ENCODE measurements at places on chromosomes 11 and 22.

DNA sequence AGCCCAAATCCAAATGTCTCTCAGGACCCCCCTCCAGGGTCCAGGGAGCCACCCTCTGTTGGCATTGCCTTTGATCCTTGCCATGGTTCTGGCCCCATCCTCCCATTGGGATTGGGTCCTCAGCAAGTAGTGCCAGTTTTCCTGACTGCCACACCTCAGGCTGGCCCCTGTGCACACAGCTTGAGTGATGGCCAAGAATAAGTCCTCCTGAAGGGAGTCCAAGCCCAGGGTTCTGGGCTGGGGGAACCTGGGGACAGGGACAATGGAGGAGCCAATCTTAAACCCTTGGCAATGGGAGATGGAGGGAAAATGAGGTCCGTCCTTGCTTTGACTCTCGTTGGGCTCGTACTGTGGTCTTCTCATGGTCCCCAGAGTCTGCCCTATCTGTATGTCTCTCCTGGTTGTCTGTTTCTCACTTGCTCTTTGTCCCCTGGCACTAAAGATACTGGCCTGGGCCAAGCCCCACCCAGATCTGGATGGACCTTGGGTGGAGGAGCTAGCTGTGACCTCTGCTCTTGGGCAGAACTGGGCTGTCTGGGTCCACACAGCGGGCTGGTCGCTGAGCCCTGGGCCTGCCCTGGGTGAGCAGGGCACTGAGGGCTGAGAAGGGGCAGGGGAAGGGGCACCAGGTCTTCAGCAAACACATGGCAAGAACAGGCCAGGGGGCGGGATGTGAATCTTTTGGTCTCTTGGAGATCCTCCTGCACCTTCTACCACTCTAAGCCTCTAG, 2.9 kb downstream of the SOX10 start:
- DNase-seq: no peak

DNA sequence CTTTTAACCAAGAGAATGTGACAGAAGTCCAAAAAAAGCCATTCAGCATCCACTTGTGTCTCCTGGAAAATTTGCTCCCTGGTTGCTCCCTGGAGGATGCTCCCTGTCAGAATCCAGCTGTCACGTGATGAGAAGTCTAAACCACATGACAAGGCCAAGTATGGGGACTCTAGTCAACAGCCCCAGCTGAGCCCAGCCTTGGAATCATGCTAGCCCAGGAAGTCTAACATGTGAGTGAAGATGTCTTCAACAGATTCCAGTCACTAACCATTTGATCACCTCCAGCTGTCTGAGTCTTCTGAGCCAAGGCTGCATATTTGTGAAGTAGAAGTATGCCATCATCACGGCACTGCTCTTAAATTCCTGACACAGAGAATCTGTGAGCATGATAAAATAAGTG, 4.2 kb downstream of the OR56B4 start:
- DNase-seq: no peak

- DNase-seq: no peak
Measured at GRCh38 chr22:29765905-29766631, 739 bp downstream of the ZMAT5 start.

GRCh38 chr11:134069426-134070341, 812 bp downstream of the JAM3 start:
- DNase-seq: no peak

DNA sequence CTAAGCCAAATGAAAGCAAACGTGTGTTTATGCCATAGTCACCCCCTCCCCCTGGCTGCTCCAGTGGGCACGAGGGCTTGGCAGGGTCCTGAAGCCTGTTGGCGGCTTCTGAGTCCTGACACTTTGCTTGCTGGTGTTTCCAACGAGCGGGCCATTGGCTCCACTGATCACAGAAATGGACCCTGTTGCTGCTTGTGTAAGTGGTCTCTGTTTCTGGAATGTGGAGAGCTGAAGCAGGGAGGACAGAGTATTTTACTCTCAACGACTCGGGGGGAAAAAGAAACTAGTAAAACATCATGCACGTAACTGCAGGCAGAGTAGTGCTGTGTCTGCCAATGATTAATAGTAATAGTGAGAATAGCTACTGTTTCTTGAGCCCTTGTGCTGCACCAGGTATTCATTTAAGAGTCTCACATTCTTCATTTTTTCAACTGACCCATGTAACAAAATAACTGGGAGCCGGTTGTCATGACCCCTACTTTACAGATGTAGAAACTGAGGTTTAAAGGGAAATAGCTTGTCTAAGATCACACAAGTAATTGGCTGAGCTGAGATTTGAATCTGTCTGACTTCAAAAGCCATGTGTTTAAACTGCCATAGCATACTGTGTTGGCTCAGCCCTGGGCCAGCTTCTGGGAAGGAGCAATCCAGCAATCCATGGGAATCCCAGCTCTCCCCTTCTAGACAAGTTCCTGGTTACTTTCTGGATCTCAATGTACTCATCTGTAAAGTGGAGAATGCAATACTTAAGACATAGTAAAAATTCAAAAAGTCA, 526.7 kb downstream of the INSC start:
- no peak for DNase-seq

- DNase-seq: no peak
Measured at GRCh38 chr11:72127923-72128322, 7.6 kb upstream of the FOLR3 start.

- no peak for DNase-seq
Measured at GRCh38 chr11:63872800-63873197, 33.9 kb downstream of the MARK2 start.

DNA sequence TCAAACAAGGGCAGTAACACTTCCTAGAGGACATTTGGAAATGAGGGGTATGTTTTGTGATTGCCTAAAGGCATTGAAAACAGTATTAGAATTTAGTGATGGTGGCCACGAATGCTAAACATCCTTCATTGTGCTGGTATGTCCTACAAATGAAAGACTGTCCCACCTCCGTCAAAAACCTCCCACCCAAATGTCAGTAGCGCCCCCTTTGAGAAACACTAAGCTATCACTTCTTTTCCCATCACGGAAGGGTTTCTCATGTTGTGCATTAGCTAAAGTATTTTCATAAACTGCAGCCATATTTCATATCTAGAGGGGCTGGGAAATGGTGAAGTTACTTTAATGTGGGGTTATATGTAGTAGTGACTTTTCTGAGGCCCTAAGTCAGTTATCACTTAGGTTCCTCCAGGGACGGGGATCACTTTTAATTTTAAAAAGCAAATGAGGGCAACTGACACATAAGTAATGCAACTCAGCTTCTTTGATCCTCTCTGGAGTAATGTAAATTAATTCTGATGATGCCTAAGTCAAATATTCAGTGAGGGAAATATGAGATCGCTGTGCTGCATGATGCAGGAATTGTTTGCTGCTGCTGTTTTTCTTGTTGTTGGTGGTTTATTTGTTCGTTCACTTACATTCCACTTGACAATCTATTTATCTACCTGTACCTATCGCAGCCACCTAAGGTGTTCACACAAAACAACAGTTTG, 1403.4 kb upstream of the TENM4 start:
- no peak for DNase-seq

DNA sequence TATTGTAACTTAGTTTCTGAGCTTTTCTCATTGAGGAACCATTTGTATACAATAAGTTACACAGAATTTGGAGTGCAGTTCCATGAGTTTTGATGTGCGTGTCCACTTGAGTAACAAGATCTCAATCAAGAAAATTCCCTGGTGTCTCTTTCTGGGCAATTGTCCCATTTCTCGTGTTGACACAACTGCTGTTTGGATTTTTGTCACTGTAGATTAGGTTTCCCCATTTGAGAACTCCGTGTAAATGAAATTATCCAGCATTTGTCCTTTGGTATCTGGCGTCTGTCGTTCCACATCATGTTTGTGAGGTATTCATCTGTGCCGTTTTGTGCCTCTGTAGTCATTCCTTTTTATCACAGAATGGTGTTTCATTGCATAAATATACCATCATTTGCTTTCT, 547.0 kb downstream of the TBC1D22A start:
- no peak for DNase-seq

GRCh38 chr11:76740772-76741171, 42.4 kb upstream of the TSKU start:
- no peak for DNase-seq

- peak; percentile 95 for DNase-seq
Measured at GRCh38 chr11:68839054-68839865, 2.5 kb downstream of the CPT1A start.

DNA sequence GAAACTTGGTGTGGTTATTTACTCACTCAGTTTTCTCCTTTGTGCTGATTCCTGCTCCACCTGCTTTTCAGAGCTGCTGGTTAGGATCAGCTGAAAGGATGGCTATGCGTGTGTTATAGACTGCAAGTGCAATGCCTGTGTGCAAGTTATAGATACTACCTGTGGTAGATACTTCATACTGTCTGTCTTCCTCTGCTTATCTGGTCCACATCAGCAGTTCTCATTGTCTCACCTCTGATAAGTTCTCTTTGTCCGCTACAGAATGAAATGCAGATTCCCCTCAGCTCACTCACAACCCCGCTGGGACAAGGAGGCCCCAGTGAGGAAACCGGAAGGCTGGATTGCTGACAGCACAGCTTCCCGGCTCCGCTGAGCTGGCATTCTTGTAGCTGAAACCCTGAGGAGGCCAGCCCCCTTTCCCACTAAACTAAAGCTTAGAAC, 37.5 kb upstream of the LYVE1 start:
- no peak for DNase-seq

DNA sequence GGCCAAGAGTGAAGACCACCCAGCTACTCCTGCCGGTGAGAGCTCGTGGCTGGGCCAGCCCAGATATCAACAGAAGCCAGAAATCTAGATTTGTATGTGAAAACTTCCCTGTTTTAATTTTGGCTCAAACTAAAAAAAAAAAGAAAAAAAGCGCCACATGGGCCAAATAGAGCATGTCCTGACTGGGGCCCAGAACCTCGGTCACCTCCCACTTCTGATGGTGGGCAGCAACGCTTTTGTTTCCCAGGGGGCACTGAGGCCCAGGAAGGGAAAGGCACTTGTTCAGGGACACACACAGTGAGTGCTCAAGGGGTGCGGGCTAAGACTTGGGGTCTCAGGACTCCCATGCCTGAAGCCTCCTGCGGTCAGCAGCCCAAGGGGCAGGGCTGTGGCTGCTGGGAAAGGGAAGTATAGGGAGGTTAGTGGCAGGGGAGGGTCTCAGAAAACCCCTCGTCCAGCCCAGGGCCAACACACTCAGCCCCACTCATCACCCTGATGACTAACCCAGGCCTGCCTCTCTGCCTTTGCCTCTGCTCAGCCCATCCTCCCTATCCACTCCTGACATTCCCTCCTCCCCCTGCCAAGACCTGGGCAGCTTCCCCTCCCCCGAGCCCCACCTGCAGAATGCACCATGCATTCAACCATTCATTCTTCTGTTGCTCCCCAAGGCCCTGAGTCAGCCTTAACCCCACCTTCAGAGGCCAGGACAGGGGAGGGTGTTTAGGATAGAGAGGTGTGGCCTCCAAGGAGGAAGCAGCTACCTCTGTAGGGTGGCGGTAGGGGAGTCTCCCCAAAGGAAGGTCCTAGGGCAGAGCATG, 30.0 kb upstream of the TCF20 start:
- no peak for DNase-seq

- no peak for DNase-seq
Measured at GRCh38 chr11:132866783-132867545, 665.3 kb downstream of the OPCML start.

DNA sequence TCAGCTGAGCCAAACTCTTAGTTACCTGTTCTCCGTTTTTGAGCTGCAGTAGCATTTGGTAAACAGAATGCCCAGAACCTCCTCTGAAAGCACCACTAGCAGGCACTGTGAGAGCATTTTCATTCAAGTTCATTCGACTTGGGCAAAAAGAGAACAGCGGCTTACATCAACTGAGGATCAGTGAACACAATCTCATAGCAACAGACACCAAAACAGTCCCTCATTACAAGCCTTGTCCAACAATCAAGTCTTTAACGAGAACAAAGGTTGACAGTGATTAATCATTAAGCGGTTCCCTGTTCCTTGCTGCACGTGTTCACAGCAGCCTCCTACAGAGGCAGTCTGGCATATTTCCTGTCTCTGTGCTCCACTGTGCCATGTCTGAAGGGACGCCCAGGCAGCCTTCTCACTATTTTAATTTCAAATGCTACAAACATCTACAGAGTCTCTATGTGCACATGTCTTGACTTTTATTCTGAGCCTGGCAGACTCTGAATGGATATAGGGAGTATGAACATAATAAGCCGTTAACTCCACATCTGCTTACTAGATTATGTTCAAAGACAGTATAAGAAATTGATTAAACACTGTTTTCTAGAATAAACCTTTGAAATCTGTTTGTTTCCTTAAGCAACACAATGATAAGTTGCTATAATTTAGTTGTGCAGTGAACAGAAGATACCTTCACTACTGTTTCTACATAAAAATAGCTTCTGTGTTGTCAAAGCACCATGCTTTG, 88.3 kb upstream of the MTMR2 start:
- peak; percentile 37 for DNase-seq

DNA sequence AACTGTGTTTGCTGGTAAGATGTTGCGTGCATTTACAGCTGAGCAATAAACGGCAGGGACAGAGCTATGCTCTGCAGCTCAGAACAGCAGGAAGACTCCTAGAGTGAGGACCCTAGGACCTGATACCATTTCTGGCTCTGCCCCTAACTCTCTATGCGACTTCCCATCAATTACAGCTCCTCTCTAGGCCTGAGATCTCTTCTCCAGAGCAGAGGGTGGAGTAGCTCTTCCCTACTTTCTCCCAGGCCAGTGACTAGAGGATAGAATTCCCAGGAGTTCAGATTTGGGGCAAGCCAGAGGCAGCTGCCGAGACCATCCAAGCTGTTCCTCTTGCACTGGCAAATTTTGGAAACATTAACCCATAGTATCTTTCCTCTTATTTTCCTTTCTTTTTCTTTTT, 12.8 kb upstream of the SCGB1A1 start:
- DNase-seq: no peak

- no peak for DNase-seq
Measured at GRCh38 chr11:62545437-62546243, 966 bp downstream of the AHNAK start.

DNA sequence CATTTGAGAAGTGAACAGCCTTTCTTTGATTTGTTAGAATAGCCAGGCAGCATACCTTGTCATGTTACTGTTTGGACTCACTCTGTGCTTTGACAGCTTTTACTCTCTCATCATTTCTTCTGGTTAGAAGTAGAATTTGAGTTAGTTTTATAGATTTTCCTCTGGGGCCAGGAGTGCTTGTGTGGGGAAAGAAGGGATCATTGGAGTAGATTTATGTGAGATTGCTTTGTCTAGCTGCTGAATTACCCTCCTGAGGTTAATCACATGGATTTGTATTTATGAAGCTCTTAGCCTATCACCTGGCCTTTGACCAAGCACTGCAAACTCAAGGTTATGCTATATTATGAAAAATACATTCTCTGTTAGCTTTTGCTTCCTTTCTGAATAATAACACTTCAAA, 54.3 kb downstream of the SWAP70 start:
- no peak for DNase-seq

- no peak for DNase-seq
Measured at GRCh38 chr11:57124505-57124904, 57.2 kb upstream of the LRRC55 start.

DNA sequence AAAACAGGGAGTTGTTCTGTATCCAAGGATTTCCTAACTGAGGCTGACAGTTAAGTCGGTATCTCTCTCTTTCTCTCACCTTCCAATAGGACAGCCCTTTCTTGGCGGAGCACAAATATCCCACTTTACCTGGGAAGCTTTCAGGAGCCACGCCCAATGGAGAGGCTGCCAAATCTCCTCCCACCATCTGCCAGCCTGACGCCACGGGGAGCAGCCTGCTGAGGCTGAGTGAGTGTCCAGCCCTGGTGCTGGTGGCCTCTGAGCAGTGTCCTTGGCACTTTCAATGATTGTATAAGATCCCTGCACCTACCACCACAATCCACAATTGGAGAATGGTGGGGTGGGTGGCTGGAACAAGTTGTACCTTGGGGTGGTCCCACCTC, 33.7 kb downstream of the CYB5R2 start:
- DNase-seq: no peak

- no peak for DNase-seq
Measured at GRCh38 chr11:123393312-123393927, 36.6 kb upstream of the GRAMD1B start.
